ENCODE measurements at places on chromosomes 7 and 10. TPM values are rescaled to one million over a fixed set of nuclear protein-coding genes. Genes with fewer than 3 reads are reported as not detected.

ARF5 gene
- total RNA-seq, result 70.1 TPM

STK31 gene
- 0.55 TPM for total RNA-seq

CLEC2L gene
- not detected for total RNA-seq

SPDYE9 gene
- not detected for total RNA-seq

ANXA8L1 gene
- total RNA-seq, result not detected

PLAC9 gene
- 6.6 TPM for total RNA-seq

CPA2 gene
- not detected for total RNA-seq

CALHM1 gene
- total RNA-seq, result not detected

LMOD2 gene
- not detected for total RNA-seq

FEZF1 gene
- total RNA-seq, result not detected

MYL10 gene
- total RNA-seq, result not detected

CYP3A5 gene
- total RNA-seq, result 142 TPM

SOSTDC1 gene
- total RNA-seq, result 5.6 TPM

PAX4 gene
- 5.0 TPM for total RNA-seq

SLC35B4 gene
- total RNA-seq, result 3.6 TPM

PILRA gene
- total RNA-seq, result 1.9 TPM

CDK5 gene
- total RNA-seq, result 33.8 TPM

GRM8 gene
- 4.9 TPM for total RNA-seq
